ENCODE measurements at places on chromosomes 12 and 14.
A peak's percentile ranks its signal among the peaks of the same experiment; 100 is the strongest.

DNA sequence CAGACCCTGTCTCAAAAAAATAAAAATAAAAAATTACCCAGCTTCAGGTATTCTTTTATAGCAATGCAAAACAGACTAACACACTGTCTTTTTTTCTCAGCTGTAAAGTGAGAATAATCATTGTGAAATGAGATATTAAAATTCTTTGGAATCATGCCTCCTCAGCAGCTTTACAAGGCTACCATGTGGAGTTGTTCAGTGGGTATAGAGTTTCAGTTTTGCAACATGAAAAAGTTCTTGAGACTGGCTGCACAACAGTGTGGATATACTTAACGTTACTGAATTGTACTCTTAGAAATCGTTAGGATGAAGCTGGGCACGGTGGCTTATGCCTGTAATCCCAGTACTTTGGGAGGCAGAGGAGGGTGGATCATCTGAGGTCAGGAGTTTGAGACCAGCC is 15.7 kb upstream of the MAPKAPK5 start:
- H3K27ac ChIP-seq, result no peak overlapping the region
- H3K36me3 ChIP-seq, result no peaks in the 10 kb centered on the region
- no peak for DNase-seq
- no peak overlapping the region for H3K4me3 ChIP-seq
- H3K27me3 ChIP-seq, result peaks cover 29% of the 10 kb centered on the region

- peaks cover 10% of the 10 kb centered on the region for H3K27me3 ChIP-seq
- peaks cover 14% of the 10 kb centered on the region for H3K4me1 ChIP-seq
- H3K27ac ChIP-seq, result no peak overlapping the region
- no peak for DNase-seq
- H3K36me3 ChIP-seq, result no peaks in the 10 kb centered on the region
Observed at GRCh38 chr12:70048521-70049250, 194.5 kb upstream of the CNOT2 start.

DNA sequence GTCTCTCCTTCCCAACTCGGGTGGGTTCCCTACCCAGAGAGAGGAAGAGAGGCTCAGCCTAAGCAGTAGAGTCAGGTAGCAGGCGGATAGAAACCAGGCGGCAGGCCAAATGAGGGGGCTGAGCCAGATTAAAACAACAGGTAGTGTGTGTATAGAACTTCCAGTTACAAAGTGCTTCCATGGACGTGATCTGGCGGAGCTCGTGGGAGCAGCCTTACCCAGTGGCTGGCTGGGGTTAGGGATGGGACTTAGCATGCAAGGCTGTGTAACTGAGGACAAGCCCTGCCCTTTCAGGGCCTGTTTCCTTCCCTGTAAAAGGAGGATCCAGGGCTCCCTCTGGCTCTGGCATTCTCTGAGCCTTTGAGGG is 8.3 kb downstream of the KRT80 start:
- DNase-seq, result no peak
- peaks cover 7% of the 10 kb centered on the region for H3K4me1 ChIP-seq
- H3K36me3 ChIP-seq, result no peaks in the 10 kb centered on the region
- no peak overlapping the region for H3K4me3 ChIP-seq
- no peak overlapping the region for H3K27ac ChIP-seq

DNA sequence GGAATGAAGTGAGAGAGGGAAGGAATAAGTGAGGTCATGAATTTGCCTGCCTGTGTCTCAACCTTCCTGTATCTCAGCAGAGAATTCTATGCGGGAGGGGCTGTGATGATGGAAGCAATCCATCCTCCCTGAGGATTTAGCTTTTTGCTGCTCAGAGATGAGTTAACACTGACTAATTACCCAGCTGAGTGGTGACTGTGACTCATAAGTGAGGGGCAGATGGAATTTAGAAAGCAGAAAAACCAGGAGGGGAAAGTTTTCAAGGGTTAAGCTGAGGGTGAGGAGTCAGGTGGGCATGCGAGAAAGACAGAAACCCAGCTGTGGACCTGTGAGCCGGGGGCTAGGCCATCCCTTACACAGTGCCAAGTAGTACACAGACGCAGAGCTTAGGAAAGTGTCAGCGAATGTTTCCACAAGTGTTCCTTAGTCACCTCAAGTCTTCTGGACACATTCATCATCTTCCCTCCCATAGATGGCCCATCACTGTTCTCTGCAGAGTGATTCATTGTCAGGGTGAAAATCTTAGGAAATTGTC is 277.9 kb downstream of the IPO8 start:
- no peaks in the 10 kb centered on the region for H3K27me3 ChIP-seq
- no peaks in the 10 kb centered on the region for H3K4me1 ChIP-seq
- DNase-seq, result no peak
- H3K4me3 ChIP-seq, result no peak overlapping the region
- no peaks in the 10 kb centered on the region for H3K36me3 ChIP-seq

DNA sequence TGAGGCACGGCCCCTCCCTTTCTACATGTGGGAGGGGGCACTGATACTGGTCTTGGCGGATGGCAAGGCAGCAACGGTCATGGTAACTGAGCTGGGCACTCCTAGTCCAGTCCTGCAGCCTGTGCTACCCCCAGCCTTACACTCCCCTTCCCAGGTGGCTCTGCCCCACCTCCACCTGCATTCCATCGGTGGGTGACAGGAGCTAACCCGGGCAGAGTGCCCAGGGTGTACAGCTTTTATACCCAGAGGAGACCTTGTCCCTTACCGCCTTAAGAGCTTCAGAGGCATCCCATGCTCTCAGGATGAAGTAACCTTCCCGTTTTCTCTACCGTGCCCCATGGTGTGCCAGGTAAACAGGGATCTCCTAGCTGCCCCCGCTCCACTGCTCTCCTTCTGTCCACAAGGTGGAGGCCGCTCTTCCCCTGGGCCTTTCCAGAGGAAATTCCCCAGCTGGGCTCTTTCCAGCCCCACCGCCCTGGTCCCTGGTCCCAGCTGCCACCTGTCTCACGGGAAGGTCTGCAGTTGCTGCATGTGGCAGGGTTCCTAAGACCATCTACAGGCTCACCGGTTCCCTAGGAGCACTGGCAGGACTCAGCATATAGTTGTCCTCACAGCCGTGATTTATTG is 20.5 kb downstream of the BRI3BP start:
- H3K4me1 ChIP-seq, result no peaks in the 10 kb centered on the region
- DNase-seq, result no peak
- no peak overlapping the region for H3K4me3 ChIP-seq
- H3K27ac ChIP-seq, result no peak overlapping the region
- H3K36me3 ChIP-seq, result peaks cover 30% of the 10 kb centered on the region
- no peaks in the 10 kb centered on the region for H3K27me3 ChIP-seq

DNA sequence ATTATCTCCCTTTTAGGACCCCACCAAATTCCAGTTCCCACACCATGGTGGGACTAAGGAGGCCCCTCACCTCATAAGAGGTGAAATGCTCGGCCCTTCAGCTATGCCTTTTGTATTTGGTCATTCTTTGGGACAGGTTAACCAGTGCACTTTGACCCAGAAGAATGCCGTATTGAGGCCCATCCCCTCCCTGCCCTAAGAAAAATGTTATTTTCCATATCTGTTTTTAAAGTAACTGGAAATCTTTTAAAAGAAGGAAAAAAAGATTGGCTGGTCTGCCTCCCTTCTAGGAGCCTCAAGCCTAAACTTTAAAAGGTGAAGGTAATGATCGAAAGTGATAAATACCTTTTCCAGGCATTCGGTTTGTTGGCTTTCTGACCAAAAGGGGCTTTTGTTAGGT is 5.7 kb upstream of the HOXC13 start:
- H3K27me3 ChIP-seq, result peaks cover 87% of the 10 kb centered on the region
- H3K4me1 ChIP-seq, result peaks cover 3% of the 10 kb centered on the region
- H3K4me3 ChIP-seq, result no peak overlapping the region
- H3K27ac ChIP-seq, result no peak overlapping the region
- peaks cover 2% of the 10 kb centered on the region for H3K36me3 ChIP-seq

DNA sequence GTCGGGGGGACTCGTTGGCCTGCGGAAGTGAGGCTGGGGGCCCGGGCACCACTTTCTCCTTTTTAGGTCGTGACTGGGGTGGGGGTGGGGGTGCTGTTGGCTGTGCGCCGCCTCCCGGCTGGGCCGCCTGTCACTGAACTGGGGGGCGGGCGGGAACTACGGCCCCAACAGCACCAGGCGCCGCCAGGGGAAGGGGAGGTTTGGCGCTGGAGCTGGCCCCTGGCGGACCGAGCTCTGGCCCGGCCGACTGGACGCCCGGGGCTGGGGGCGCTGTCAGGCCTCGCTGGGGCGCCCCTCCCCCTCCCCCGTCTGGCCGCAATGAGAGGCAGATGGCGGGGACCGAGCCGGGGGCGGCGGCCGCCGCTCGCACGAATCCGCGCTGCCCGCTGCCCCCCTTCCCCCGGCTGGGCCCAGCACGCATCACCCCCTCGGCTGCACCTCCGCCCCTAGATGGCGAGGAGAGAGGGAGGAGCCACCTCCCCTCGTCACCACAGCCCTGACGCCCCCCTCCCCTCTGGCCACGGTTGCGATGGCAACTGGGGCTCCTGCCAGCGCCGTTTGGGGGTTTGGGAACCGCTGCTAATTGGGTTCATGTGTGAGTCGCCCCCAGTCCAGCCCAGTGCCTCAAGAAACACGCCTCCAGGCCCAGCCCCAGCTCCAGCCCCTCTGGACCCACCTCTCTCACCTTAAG is 723 bp downstream of the NFATC4 start:
- no peak for DNase-seq
- H3K27me3 ChIP-seq, result peaks cover 46% of the 10 kb centered on the region
- H3K36me3 ChIP-seq, result no peaks in the 10 kb centered on the region
- H3K27ac ChIP-seq, result no peak overlapping the region

DNA sequence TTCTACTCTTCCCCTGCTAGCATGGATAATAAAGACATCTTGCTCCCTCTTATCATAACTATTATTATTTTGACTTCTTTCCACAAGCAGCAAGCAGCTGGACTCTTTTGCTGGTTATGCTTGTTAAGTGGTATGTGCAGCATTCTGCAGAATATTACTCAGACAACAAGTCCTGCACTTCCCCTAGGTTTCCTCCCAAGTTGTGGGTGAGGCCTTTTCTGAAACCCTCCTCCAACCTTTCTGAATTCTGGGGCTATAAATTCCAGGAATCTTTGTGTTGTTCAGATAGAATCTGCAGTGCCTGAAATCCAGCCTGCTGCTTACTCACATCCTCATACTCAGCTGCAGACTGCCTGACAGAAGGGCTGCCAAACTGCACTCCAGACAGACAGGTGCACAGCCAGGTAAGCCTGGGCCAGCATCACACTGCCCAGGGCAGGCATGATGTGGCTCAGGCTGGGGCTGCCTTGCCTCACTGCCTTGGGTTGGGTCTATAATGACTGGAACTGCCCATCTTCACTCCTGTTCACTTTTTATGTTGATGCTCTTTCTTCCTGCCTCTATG is 6.2 kb upstream of the DHRS2 start:
- DNase-seq, result no peak
- H3K27me3 ChIP-seq, result peaks cover 14% of the 10 kb centered on the region
- no peaks in the 10 kb centered on the region for H3K36me3 ChIP-seq
- peaks cover 11% of the 10 kb centered on the region for H3K4me1 ChIP-seq
- H3K4me3 ChIP-seq, result no peak overlapping the region

- H3K4me3 ChIP-seq, result no peak overlapping the region
- no peaks in the 10 kb centered on the region for H3K36me3 ChIP-seq
- H3K27me3 ChIP-seq, result no peaks in the 10 kb centered on the region
- H3K27ac ChIP-seq, result no peak overlapping the region
- DNase-seq, result peak; percentile 11
Observed at GRCh38 chr14:98962118-98962517, 309.9 kb downstream of the BCL11B start.

DNA sequence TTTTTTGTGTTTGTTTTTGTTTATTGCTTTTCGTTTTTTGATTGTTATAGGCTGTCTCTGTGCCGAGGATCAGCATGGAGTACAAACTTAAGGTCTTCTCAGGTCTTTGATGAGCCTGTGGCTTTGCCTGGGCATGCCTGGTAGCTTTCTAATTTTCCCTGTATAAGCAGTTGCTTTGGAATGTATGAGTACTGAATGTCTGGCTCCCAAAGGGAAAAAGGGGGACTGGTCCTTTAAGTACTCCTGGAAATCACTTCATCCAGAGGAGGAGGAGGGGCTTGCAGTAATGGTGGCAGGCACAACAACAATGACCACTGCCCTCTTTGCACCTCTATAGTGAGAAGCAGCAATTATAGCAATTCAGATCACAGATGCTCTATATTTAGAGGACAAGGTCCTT is 67.6 kb upstream of the TTC7B start:
- no peak overlapping the region for H3K27ac ChIP-seq
- DNase-seq, result no peak
- no peak overlapping the region for H3K4me3 ChIP-seq
- H3K4me1 ChIP-seq, result no peaks in the 10 kb centered on the region

DNA sequence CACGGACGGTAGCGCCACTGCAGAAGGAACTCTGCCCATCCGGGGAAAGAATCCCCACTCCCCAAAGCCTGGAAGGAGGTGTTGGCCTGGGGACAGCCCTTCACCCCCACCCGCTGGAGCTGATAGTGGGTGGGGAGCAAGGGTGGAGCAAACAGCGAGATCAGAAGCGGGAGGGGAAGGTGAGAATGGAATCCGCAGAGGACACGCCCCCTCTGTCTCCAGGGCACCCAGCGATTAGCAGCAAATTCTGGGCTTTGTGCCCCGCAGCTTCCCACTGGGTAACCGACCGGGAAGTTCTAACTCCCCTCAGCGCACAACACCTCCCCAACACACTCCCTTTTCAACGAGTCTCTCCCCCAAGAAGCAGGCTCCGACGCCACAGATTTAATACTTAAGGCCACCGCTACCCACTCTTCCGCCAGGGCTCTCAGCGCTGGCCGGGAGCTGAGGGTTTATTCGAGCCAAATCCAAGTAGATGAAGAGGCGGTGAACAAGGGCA is 1.4 kb downstream of the SLC25A29 start:
- peak overlapping the region; percentile 49 for H3K27ac ChIP-seq
- peaks cover 23% of the 10 kb centered on the region for H3K27me3 ChIP-seq
- H3K36me3 ChIP-seq, result no peaks in the 10 kb centered on the region
- H3K4me1 ChIP-seq, result peaks cover 31% of the 10 kb centered on the region

- H3K27ac ChIP-seq, result peak overlapping the region; percentile 71
- H3K4me1 ChIP-seq, result peaks cover 29% of the 10 kb centered on the region
- no peaks in the 10 kb centered on the region for H3K27me3 ChIP-seq
- no peak for DNase-seq
- H3K36me3 ChIP-seq, result peaks cover 16% of the 10 kb centered on the region
Observed at GRCh38 chr12:32679920-32680237, 778 bp downstream of the DNM1L start.

DNA sequence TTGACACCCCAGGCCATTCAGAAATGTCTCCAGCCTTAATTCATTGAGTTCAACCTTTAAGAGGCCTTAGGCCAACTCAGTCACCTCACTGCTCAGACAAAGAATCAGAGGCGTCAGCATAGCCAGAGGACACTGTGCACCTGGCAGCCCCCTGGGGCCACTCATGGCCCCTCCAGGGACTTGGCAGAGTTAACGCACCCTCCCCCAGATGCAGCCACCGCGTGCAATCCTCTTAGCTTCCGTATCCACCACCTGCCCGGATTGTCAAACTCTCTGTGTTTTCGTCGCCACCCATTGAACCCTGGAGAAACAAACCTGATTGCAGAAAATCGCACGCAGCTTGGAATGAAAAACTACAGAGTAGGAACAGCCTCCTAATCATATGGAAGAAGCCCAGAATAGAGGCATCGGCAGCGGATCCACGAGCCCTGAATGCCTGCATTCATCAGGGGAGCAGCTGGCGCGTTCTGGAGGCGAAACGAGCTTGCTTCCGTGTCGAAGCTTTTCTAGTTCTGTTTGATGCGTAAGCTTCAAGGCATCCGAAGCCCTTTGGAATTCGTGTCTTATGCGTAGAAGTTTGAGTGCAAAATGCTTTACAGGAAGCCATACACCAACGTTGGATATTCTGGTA is 22.4 kb downstream of the BRI3BP start:
- no peak overlapping the region for H3K4me3 ChIP-seq
- H3K27ac ChIP-seq, result no peak overlapping the region
- H3K36me3 ChIP-seq, result peaks cover 39% of the 10 kb centered on the region
- H3K4me1 ChIP-seq, result no peaks in the 10 kb centered on the region
- no peaks in the 10 kb centered on the region for H3K27me3 ChIP-seq

Data from activated CD8-positive, alpha-beta T cell treated with anti-CD3 and anti-CD28 coated beads, Interleukin-2, amount 10 ng/mL, durations not matched to agents 7 days and 5 days (primary cell).